ENCODE measurements at places on chromosomes 12 and 14. TPM values are rescaled to one million over a fixed set of nuclear protein-coding genes. Genes with fewer than 3 reads are reported as not detected.

Gene EXD2
- total RNA-seq = 13.0 TPM

Gene LACRT
- total RNA-seq = not detected

DNA sequence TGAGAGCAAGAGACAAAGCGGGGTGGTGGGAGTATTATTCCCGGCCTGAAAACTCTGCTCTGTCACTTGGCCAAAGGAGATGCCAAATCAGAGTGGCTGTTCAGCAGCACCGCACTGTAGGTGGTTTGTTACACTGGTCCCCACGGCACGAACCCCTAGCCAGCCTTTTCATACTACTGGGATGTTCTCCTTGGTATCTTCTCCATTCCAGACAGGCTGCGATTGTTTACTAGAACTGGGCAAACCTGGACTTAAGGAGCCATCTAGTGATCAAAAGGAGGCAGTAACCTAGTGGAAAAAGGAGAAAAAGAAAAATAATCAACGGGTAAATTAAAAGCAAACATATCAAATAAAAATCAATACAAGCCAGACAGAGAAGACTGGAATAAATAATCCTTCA is 58.9 kb upstream of the TMTC2 start:
- no peak for DNase-seq

- DNase-seq = no peak
Observed at GRCh38 chr14:100688598-100689461, 37.9 kb upstream of the DLK1 start.

DNA sequence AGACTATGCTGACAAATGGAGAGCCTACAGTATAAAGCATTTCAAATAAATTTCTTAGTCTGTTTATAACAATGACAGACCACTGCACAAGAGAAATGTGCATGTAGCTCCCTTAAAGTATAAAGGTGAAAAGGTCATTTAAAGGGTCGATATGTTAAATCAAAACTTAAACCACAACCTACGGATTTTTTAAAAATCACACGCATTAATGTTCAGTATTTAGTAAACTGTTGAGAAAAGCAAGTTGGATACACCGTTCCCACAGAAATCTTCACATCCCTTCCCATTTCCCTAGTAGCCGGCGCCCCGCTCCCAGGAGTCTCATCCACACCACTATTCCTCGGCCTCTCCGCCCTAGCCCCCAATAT is 614 bp downstream of the FKBP3 start:
- DNase-seq = no peak

GRCh38 chr14:77045238-77046162 is 17.0 kb upstream of the IRF2BPL start:
- no peak for DNase-seq

GRCh38 chr12:46446645-46447044 is 74.1 kb upstream of the SLC38A2 start:
- DNase-seq = no peak

Gene RPGRIP1
- total RNA-seq = 0.22 TPM

All from activated naive CD8-positive, alpha-beta T cell treated with anti-CD3 and anti-CD28 coated beads for 36 hours (primary cell).